Activated CD8-positive, alpha-beta memory T cell treated with anti-CD3 and anti-CD28 coated beads, Interleukin-2, amount 10 ng/mL, durations not matched to agents 7 days and 5 days (primary cell): ENCODE measurements at places on chromosomes 6 and 20. TPM values are rescaled to one million over a fixed set of nuclear protein-coding genes. Genes with fewer than 3 reads are reported as not detected.

DNA sequence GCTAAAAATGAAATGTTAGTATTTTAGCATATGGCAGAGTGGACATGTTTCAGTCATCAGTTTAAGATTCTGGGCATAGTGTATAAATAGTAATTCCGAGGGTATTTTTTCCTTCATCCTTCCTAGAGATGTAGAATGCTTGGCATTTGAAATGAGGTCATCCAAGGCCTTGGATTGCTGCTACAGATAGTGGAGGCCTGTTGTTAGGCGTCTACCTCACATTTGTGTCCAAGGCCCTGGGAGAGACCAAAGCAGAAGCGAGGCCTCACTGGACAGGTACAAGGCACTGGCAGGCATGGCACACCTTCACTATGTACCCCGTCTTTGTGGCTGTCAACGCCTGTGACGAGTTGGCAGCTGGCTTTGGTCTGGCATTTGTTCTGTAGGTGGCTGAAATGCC lies 58.0 kb downstream of the DTD1 start:
- no peak overlapping the region for H3K27ac ChIP-seq
- DNase-seq, result peak; percentile 35
- no peaks in the 10 kb centered on the region for H3K4me1 ChIP-seq
- peaks cover 3% of the 10 kb centered on the region for H3K36me3 ChIP-seq
- H3K4me3 ChIP-seq, result no peak overlapping the region

Gene LRFN2
- total RNA-seq, result not detected

DNA sequence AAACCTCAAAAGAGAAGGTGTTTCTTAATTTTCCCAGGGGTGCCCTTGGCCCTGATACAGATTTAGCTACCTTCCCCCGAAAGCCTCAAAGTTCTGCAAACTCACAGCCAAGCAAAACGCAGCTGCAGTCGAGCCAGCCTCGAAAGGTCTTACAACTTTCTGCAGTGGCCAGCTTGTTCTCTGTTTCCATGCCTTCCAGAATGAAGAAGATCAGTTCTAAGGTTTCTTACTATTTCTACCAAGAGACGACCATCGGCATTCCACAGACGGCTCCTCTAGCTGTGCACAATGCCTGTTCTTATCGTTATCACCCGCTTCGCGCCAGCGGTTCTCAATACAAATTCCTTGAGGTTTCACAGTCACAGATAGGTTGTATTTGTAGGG lies 28.5 kb upstream of the CCR6 start:
- H3K4me1 ChIP-seq, result peaks cover 68% of the 10 kb centered on the region
- DNase-seq, result no peak
- peaks cover 10% of the 10 kb centered on the region for H3K36me3 ChIP-seq
- peak overlapping the region; percentile 67 for H3K4me3 ChIP-seq
- peaks cover 2% of the 10 kb centered on the region for H3K27me3 ChIP-seq
- peak overlapping the region; percentile 88 for H3K27ac ChIP-seq

Gene BTN1A1
- total RNA-seq, result not detected

Gene ILRUN
- total RNA-seq, result 79.8 TPM

DNA sequence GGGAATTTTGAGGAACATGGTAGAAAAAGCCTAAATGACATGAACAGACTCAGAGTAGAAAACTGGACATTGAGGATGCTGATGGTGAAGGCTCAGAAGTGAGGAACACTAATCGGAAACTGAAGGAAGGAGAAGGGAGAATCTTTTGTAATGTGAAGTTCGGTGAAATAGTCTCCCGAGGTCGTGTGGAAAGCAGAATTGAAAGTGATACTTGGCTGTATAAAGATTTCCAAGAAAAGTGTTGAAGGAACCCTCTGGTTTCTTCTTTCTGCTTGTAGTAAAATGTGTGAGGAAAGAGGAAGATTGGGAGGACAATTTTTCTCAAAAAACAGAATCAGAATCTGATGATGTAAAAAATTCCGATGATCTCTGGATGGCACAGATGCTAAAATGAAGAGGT lies 115.4 kb downstream of the LAMP5 start:
- H3K27ac ChIP-seq, result no peak overlapping the region
- no peaks in the 10 kb centered on the region for H3K27me3 ChIP-seq
- H3K4me1 ChIP-seq, result no peaks in the 10 kb centered on the region
- H3K4me3 ChIP-seq, result no peak overlapping the region
